ENCODE measurements at places on chromosomes 13 and 19.

GRCh38 chr19:28494461-28494860, 718.5 kb downstream of the UQCRFS1 start:
- DNase-seq, result no peak

DNA sequence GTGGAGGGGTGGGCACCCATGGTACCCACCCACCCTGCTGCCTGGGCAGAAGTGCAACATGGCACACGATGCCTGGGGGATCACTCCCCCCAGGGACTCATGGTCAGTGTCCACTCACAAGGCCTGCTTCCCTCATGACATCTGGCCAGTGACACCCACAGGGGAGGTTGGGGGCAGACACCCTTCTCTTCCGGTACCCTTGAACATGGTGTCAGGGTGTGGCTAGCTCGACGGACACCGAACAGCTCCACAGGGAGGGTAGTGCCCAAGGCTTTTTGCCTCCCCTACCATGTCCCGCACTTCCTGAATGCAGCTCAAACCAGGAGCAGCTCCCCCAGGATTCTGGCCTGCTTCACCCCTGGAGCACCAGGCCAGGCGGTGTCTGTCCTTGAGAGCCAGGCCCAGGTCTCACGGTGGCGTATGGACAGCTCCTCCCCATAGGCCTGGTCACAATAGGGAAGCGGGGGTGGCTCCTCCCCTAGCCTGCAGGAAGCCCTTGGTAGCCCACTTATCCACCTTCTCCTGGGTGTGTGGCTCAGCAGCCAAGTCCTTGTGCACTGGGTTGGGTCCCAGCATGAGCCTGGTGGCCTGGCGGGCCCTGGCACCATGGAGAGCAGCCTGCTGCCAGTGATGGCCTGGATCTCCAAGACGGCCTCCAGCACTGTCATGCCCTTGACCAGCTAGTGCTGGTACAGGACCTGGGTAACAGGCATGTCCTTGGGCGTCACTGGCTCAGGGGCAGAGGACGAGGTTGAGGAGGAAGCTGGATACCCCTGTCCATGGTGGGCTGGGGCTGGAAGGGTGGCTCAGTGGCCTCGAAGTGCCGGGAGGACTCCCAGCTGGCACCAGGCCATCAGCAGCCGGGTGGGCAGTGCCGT, 7.8 kb downstream of the ACP4 start:
- DNase-seq, result no peak

DNA sequence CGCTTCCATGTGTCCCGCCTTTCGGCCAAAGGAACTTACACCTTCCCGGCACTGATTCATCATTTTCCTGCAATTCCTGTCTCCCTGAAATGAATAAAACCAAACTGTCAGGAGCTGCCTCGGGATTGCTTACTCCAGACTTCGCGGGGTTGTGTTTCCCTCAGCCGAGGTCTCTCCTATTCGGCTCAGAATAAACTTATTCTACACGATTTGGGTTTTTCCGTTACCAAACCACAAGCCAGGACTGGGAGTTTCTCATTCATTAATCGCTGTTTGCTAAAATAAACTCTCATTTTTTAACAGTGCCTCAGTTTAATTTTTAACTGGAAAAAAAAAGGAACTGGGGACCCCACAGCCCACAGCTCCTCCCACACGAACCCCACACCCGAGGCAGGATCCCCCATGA, 667 bp downstream of the ZNF878 start:
- DNase-seq, result no peak

GRCh38 chr19:7534531-7535046, 928 bp upstream of the PNPLA6 start:
- DNase-seq, result peak; percentile 61

DNA sequence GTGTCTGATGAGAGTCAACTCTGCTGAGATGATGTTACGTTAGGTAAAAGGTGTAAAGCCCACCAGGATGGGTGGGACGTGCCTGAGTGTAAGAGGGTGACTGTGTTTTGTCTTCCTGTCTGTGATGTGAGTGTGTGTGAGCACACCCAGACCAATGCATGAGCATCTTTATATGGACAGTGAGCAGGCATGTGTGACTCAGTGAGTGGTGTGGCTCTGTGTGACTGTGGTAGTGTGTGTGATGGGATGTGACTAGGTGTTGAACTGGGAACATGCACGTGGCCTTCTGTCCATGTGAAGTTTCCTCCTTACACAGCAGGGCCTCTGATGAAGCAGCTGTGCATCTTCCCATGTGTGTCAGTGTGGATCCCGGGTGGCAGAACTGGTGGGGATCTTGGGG, 17.8 kb upstream of the LGALS16 start:
- no peak for DNase-seq

GRCh38 chr13:41515491-41516139, 58.3 kb downstream of the RGCC start:
- no peak for DNase-seq

DNA sequence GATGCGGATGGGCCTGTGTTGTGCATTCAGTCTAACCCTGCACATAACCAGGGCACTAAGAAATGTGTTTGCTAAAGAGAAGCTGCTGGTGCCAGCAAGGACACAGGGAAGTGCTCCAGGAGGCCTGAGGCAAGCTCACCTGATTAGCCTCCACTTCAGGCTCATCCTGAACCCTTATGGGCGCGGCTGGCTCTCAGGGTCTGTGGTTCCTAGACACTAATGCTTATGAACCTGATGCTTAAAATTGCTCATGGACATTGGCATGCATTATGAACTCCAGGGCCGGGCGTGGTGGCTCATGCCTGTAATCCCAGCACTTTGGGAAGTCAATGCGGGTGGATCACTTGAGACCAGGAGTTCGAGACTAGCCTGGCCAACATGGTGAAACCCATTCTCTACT, 34.3 kb downstream of the SERP2 start:
- no peak for DNase-seq
